ENCODE measurements at places on chromosomes 6 and 20.

DNA sequence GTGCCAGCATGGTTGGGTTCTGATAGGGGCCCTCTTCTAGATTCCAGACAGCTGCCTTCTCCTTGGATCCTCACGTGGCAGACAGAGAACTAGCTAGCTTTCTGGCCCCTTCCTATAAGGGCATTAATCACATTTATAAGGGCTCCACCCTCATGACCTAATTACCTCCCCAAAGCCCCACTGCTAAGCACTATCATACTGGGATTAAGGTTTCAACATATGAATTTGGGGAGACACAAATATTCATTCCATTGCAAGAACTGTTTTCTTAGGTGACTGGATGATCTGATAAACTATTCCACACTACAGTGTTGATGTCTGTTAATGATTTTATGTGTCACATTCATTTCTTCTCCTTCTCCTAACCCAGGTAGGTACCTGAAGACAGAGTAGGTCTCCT lies 135.8 kb upstream of the COL21A1 start:
- no peak for DNase-seq

GRCh38 chr6:156992020-156992804 lies 215.0 kb downstream of the ARID1B start:
- DNase-seq: no peak

GRCh38 chr20:46774943-46775560 lies 65.6 kb downstream of the SLC2A10 start:
- DNase-seq: no peak

DNA sequence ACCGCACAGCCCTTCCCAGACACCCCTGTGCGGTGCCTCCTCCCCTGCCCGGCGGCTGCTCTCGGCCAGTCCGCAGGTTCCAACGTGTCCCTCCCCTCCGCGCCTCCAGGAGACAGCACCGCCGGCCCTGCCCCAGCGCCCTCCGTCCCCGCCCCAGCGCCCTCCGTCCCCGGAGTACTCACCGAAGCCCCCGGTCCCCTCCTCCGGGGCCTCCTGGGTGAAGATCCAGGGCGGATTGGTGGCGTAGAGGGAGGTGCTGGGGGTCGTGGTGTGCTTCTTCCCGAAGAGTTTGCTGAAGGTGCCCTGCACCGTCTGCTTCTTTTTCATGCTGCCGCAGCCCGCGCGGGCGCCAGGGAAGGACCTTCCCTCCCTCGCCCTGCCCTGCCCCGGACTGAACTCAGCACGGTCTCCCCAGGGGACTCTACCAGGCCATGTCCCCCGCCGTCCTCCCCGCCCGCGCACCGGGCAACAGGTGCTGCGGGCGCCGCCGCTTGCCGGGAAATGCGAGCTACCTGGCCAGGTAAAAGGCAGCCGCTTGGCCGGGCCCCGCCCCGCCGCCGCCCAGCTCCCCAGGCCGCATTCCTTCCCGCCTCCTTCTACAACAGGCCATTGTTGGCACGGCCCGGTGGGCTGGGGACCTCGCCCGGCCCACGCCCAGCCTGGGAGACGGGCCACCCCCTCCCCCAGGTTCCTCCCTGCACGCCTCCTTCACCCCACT lies at the start of gene C6orf132:
Gene C6orf132, minus strand, starts transcription at position 503 of the 718 bp plus-strand sequence. Its CDS starts 176 bp downstream, at position 327.
- no peak for DNase-seq

DNA sequence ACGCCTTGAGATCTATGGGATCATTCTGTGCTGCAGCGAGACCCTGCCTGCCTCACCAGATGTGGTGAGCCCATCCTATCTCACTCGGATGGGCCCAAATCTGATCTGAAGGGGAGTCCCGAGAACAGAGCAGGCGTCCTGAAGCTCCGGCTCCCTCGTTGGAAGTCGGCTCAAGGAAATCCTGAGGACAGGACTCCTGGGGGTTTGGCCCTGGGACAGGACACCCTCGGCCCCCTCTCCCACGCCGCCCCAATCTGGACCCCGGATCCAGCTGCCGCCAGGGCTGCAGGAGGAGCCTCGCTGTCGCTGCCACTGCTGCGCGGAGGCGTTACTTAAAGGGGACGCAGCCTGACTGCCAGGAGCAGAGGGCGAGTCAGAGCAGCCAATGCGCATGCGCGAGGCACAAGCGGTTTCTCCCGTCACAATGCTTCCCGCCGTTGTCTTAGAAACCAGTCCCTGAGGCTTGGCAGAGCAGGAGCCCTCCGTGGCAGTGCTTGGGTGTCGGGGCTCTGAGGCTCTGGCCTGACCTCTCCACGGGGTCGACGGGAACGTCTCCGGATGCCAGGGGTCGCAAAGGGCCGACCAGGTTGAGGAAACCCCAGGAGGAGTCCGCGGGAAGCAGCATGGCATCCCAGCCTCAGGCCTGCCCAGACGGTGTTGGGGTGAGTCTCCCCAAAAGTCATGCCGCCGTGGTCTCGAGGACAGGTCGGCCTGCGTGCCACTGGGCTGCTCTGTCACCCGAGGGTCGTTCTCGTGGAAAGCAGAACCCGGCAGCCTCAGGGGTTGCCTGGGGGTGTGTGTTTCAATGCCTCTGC lies 1567.8 kb upstream of the DEFB115 start:
- no peak for DNase-seq

GRCh38 chr20:18172379-18172778 lies 34.7 kb downstream of the KAT14 start:
- no peak for DNase-seq

- DNase-seq: no peak
These were observed 26.4 kb downstream of the DZANK1 start for GRCh38 chr20:18440403-18440802.

DNA sequence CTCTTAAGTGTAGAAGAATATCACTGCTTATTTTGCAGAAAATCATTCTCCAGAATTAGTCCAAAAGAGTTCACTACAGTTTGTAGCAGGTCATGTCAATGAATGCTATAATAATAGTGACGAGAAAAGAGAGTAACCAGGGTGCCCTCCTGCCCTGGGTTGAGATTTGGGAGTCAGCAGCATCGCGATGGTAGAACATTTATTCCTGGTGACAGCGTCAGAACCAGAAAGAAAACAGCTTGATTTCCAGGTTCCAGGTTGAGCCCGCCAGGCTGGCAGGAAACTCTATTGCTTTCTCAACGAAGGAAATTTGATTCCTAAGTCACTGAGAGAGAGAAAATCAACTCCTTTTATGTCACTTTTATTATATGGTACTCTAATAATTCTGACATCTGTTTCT lies 550.3 kb downstream of the QKI start:
- no peak for DNase-seq

GRCh38 chr6:143705569-143705968 lies 27.8 kb downstream of the PHACTR2 start:
- no peak for DNase-seq

DNA sequence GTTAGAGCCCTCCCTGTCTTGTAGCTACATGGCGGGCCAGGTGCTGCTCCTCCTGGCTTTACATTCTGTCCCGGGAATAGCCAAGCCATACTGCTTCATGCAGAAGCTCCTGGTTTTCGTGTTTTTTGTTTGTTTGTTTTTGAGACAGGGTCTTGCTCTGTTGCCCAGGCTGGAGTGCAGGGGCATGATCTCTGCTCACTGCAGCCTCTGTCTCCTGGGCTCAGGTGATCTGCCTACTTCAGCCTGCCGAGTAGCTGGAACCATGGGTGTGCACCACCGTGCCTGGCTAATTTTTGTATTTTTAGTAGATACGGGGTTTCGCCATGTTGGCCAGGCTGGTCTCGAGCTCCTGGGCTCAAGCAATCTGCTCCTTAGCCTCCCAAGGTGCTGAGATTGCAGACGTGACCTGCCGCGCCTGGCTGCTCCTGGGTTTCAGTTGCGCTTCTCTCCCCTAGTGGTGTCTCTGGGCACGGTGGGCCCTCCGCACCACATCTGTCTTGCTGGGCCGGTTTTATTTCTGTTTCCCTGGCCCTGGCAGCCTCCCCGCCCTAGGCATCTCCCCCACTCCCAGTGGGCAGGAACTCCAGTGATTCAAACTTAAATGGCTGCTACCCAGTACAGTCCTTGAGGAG lies 12.9 kb downstream of the CDYL start:
- DNase-seq: no peak

GRCh38 chr6:109008537-109009235 lies 86.0 kb downstream of the SESN1 start:
- no peak for DNase-seq

DNA sequence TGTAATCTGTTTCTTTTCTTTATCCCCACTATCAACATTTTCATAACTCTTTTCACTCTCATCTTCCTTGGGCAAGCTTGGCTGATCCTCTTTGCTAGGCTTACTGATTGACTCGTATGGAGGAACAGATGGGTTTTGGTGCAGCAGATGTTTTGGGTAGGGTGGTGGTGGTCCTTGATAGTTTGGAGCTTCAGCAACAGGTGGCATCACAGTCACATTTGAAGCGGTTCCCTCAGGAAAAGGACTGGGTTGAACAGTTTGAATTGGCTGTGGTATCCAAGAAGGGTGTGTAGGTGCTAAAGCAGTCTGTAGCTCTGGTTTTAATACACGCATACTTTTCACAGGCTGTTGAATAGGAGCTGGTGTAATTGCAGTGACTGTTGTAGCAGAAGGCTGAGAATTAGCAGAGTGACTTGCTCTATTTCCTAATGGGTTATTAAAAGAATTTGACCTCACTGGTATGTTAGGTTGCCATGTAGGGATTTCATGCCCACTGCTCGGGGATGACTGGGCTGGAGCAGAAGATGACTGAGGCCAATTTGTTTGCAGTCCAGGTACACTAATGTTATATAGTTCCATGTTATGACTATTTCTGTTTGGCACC lies 34.5 kb downstream of the LATS1 start:
- DNase-seq: no peak

GRCh38 chr20:56289652-56290051 lies 41.1 kb downstream of the MC3R start:
- DNase-seq: no peak

DNA sequence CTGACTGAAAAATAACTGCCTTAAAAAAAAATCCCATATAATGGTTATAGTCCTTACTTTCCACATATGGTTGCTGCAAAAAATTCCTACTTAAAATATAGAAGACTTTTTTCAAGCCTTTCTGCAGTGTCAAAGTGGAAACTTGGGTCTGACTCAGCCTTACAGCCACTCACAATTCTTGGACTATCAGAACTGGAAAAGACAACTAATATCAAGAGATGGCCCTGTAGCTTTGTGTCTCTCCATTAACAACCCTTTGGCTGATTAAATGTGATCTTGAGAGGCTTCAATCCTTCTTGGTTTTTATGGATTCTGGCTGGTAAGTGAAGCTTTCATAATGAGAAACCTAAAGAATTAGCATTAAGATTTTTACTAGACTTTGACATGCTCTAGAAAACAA lies 307.8 kb downstream of the RNGTT start:
- no peak for DNase-seq

DNA sequence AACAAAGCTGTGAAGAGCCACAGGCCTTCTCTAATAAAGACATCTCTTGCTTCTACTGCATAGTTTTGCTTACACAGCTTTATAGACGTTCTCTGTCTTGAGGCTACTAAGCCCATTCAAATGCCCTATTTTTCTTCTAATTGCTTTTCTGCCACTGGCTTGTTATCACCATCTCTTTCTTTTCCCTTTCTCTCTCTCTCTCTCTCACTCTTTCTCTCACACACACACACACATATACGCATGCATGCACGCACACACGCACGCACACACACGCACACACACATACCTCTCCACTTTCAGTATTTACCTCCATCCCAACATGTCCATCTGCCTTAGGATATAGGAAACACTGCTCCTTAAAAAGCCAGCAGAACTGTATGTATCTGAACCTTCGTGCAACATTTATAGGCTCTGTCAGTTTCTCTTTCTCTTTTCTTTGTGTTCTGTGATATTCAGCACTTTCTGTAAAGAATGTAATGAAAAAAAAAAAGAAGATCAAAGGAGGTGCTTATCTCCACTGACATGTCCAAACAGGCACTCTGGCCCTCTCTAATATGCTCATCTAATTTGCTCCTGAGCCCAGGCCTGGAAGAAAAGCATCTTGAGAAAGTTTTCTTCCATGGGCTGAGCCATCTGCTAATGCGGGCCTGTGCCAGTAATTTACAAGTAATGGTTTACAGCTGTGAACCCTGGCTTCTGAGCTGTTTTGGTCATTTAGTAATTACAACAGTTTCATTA lies 1046.7 kb upstream of the MAP3K7 start:
- no peak for DNase-seq

DNA sequence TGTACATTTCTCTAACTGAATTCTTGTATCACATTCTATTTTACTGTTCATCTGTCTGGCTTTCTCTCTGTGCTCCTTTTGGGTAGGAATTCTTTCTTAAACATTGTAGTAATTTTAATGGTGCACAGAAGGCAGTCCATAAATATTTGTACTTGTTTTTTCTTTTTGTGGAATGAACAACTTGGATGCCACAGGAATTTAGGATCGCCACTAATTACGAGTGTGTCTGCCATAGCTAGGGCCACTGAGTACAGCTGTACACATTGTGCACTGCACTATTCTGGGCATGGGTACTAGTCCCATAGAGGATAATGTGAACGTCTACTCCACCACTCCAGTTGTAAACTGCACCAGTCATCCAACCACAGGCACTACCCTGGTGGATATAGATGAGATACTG lies 39.3 kb upstream of the TMEM200A start:
- no peak for DNase-seq

- no peak for DNase-seq
These were observed 26.8 kb downstream of the SLC16A10 start for GRCh38 chr6:111114087-111114443.

DNA sequence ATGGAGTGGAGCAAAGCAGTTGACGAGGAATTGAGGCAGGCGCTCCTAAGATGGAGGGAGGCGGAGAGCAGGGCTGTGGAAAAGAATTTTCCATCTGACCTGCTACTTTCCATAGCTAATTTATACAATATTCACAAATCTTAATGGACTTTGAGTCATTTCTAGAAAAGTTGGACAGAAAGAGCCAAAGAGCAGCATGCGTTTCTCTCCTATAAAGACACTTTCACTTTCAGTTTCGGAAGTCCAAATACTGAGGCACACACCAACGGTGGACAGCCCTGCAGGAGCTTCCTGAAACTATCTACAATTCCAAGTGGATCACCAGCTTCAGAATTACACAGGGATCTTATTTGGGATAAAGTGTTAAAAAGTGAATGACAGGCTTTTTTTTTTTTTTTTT lies 43.5 kb downstream of the PANK2 start:
- no peak for DNase-seq

DNA sequence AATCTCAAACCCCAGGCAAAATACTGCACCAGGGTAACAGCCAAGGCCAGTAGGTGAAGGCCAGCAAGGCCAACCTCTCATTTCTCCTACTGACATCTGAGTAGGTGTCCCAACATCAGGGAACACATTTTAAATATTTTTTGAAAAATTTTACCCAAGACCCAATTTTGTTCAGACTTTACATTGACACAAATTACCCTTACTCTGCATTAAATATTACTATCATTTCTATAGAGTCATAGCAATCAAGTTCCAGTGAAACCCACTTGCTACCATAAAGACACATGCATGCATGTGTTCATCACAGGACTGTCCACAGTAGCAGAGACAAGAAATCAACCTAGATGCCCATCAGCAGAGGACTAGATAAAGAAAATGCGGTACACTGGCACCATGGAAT lies 99.9 kb downstream of the NRN1 start:
- DNase-seq: no peak

Measured in stimulated activated CD4-positive, alpha-beta T cell treated with anti-CD3 and anti-CD28 coated beads, Interleukin-15, amount 100 ng/mL, for 1 hour (primary cell).